Stimulated activated CD8-positive, alpha-beta memory T cell treated with anti-CD3 and anti-CD28 coated beads, Interleukin-7, amount 100 ng/mL, for 48 hours (primary cell): ENCODE measurements at places on chromosomes 1 and 21.
A peak's percentile ranks its signal among the peaks of the same experiment; 100 is the strongest.

DNA sequence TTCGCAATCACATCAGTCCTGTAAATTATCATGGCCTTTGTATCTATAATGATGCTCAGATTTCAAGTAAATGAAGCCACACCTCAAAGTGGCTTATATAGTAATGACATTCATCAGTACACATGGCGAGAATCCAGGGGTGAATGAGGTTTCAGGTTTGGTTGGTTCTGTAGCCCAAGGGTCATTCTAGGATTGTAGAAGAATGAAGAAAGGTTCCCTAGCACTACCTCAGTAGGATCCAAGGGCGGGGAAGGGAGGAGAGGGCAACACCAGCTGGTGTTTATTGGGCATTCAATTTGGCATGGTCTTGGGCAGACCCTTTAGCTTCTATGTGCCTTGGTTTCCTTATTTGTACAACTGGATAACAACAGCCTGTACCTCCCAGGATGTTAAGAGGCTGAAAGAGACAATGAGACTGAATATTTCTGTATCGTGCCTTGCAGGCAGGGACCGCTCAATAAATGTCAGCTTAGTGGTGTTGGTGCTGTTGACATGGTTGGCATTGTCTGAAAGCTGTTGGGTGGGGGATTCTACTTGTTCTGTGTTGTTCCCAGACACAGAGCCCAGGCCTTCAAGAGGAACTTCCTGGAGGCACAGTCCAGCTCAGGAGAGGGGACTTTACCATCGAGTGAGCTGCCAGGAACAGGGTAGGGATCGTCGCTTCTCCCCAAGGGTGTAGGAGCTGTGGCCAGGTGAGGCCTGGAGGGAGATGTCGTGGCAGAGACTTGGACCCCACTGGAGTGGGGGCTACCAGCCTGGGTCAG, 388.2 kb downstream of the PTPRU start:
- no peak for DNase-seq

DNA sequence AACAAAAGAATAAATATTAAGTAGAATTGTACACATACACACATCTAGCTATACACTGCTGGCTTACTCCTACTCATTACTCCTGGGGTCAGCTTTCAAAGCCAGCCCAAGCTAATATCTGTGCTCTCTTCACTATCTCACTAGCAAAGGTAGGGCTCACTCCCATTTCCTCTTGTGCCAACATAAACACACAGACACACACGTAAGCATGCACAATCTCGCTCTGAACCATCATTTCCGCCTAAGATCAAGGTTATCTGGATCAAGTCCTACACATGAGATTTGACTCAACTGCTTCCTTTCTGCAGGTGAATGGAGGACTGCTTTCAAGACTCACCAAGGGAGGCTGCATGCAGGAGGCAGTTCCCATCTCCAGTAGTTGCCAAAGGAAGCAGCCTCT, 28.8 kb upstream of the MTMR11 start:
- no peak for DNase-seq

DNA sequence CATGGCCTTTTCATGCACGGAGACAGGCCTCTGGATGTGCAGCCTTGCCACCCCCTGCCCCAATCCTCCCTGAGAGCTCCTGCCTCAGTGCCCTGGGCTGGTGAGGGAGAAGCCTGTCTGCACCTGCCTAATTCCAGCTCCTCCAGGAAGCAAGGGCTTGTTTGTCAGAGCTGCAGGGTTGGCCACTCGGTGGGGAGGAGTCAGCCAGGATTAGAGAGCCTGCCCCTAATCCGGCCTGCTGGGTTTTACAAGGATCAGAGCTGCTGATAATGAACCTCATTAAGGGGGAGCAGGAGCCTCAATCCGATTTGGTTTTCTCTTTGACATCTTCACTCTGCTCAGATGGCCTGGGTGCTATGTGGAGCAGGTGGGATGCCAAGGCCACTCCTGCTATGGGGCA, 31.9 kb upstream of the LHX4 start:
- no peak for DNase-seq

DNA sequence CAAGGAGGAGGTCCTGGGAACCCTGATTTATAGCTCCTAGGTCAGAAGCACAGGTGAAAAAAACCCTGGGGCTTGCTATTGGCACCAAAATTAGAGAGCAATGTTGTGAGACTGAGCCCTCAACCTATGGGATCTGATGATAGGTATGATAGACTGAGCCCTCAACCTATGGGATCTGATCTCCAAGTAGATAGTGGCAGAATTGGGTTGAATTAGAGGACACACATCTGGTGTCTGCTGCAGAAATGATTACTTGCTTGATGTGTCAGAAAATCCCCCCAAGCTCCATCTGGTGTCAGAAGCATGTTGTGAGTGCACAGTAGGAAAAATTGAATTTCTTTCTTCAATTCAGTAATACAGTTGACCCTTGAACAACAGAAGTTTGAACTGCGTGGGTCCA, 62.4 kb downstream of the MAP3K21 start:
- DNase-seq, result no peak

GRCh38 chr1:17451731-17452130, 12.3 kb upstream of the RCC2 start:
- no peak for DNase-seq

GRCh38 chr1:159889202-159889601, 10.8 kb downstream of the CFAP45 start:
- DNase-seq, result no peak

- DNase-seq, result peak; percentile 26
Observed at GRCh38 chr1:109248797-109249629, at the start of gene CELSR2. Gene CELSR2, plus strand, starts transcription at chr1:109249539. Its CDS starts 541 bp downstream, at chr1:109250080.
